ENCODE measurements at places on chromosomes 1 and 21. TPM values are rescaled to one million over a fixed set of nuclear protein-coding genes. Genes with fewer than 3 reads are reported as not detected.

The UTS2 gene
- total RNA-seq = not detected

The MNDA gene
- total RNA-seq = not detected

The REG4 gene
- total RNA-seq = not detected

The PRKCZ gene
- 8.2 TPM for total RNA-seq

The SPRR2B gene
- not detected for total RNA-seq

The LCE3E gene
- total RNA-seq = not detected

The CD52 gene
- total RNA-seq = not detected

The CDCA8 gene
- total RNA-seq = 27.9 TPM

The PDE4DIP gene
- 222 TPM for total RNA-seq

The GPX7 gene
- total RNA-seq = 11.7 TPM

Data from uterine smooth muscle cell (primary cell).